ENCODE measurements at places on chromosomes 2 and 18.

DNA sequence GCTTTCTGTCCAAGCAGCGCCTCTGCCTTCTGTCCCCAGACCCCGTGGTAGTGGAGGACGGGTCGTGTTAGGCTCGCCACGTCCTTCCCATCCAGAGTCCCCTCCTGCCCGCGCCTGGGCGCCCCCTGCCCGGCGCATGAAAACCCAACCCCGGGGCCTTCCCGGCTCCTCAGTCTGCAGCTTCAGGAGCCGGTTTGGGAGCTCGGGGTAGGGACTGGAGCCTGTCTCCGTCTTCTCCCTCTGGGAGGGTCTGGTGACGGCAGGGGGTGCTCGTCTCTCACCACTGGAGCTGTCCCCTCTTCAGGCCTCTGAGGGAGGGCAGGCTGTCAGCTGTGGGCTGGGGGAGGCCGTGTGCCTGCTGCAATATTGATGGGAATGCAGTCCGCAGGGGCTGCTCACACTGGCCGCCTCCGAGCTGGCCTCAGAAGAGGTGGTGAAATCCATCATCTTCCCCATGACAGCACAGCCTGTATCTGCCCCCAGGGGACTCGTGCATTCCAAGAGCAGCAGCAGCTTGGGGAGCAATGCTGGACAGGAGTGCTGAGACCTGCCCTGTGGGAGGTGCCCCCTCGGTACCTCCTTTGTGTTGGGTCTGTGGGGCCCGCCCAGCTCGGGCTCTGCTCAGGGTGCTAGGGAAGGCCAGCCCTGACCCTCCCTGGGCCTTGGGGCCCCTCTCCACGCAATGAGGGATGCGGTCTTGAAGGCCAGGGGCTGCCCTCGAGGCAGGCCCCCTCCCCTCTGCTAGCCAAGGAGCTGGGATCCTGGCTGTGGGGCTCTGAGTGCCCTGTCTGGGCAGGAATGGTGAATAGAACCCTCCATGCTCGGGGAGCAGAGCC lies 17.8 kb upstream of the KLHL30 start:
- DNase-seq = peak; percentile 51

GRCh38 chr18:61587865-61588264 lies 254.6 kb downstream of the CDH20 start:
- no peak for DNase-seq

DNA sequence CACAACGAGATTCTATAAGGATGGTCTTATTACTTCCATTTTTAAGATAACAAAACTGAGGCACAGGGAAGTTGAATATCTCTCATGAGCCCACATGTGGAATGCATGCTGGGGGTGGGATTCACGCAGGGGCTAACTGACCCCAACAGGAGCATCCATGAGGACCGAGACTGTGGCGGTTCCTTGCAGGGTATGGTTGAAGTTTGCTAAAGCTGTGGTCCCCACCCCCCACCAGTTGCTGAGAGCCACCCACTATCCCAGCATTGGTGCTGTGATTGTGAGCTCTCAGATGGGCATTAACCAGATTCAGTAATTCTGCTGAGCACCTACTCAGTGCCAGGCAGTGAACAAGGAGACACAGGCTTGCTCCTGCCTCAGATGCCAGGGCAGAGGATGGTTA lies 116.0 kb upstream of the TEX51 start:
- no peak for DNase-seq

GRCh38 chr2:222577341-222577740 lies 78.6 kb downstream of the FARSB start:
- no peak for DNase-seq

DNA sequence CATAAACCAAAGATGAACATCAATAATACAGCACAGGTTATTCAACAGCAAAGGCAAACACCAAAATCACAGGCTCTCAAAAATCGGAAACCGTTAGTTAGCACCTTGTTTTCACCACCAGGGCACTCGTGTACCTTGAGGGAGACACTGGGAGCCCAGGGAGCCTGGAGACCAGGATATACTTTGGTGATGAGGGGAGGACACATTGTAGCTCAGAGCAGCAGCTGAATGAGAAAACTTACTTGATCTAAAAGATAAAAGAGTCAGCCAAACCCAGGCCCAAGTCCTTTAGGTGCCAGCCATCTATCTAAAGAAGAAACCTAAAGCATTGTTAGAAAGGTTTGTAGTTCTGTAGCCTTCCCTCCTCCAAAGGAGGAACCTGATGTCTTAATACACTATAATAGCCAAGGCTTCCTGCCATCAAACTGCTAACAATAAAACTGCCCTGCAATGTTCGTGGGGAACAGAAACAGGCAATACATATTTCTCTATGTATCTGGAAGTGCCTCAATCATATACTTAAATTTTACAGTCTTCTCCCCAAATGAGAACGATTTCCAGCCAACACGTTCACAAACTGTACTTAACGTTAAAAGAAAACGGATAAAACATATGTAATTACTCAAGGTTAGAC lies 19.3 kb downstream of the BCL11A start:
- DNase-seq = no peak

- DNase-seq = no peak
Observed at GRCh38 chr2:102412199-102412598, 10.8 kb upstream of the IL18RAP start.

GRCh38 chr2:114668415-114668814 lies 226.0 kb downstream of the DPP10 start:
- no peak for DNase-seq

DNA sequence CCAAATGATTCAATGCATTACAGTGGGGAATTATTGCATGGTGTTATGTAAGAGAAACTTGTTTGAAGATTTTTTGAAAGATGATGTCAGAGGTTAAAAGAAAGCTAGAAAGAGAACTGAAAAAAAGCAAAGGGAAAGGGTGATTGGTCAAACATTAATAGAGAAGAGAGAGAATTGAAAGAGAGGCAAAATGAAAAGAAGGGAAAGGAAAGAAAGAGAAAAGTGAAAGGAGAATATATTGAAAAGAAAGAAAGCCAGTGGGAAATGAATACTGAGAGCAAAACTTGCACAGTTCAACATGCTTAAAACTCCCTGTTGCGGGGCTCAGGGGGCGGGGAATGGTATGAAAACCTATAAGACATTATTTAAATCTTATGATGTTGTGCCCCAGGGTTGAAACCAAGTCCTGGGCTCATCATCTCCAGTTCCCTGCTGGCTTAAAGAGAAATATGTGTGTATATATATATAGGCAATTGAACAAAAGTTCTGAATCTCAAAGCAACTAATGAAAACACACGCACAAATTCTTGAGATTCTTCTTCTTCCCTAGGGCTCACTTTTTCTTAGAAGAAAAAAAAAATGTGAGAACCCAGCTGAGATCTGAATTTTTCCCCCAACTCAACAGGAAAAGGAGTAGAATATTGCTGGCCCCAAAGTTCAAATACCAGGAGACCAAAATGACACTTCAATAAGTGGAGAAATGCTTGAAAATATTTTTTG lies 2045.9 kb upstream of the CELF4 start:
- DNase-seq = peak; percentile 67

GRCh38 chr2:108866041-108866440 lies 79.5 kb downstream of the CCDC138 start:
- no peak for DNase-seq

GRCh38 chr2:184938221-184938985 lies 340.1 kb downstream of the ZNF804A start:
- DNase-seq = peak; percentile 1

DNA sequence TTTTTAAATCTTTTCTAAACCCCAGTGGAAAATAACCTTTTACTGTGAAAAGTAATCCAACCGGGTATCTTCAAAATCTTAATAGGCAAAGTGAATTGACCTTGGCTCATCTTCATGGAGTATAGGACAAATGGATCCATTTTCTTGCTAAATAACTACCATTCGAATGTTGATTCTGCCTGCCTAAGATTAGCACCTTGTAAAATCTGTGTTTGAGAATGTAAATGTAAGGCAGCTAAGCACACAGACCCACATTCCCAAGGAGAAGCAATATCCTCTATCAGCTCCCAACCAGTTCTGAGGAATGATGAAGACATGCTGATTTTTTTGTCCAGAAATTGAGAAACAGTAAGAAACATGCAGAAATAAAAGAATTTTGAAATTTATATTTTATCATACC lies 509.8 kb upstream of the SMIM21 start:
- DNase-seq = no peak

DNA sequence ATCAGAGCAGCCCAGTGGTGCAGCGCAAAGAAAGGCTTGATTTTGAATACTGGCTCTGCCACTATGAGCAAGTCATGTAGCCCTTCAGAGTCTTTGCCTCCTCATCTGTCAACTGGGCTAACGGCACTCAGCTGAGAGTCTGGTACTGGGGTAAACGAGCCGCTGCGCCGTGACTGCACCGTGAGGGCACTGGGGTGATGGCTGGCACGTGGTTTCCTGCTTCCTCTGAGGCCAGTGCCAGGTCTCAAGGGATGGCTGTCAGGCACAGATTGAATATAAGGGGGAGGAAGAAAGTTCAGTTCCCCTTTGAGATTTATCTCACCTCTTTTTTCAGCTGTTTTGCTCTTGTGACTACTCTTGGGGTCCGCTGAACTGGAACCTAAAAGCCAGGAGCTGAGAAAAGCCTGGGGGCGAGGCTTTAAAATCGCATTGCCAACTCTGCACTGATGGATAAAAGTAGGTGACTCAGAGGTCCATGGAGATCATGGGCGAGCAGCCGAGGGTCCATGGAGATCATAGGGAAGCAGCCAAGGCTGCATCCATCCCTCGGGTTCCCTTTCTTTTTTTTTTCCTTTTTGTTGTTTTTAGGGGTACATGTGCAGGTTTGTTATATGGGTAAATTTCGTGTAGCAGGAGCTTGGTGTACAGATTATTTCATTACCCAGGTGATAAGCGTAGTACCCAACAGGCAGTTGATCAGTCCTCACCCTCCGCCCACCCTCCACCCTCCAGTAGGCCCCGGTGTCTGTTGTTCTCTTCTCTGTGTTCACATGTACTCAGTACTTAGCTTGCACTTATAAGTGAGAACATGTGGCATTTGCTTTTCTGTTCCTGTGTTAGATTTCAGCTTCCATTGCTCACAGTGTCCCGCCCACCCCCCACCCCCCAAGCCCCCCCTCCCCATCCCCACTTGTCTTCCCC lies 114.3 kb downstream of the SPP2 start:
- DNase-seq = peak; percentile 18

DNA sequence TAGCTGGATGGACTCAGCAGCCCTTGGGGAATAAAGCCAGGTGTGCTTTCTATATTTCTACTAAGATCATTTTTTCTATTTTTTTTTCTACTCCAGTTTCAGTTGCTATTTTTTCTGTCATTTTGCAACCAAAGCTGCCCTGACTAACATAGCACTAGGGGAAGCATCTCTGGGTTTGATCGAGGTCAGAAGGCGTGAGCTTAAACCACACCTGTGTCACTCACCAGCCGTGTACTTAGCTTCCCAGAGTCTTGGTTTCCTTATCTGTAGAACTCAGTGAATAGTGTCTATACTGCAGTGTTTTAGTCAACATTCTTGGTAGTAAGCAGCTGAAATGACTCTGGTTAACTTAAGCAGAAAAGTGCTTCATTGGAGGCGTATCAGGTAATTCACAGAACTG lies 489.6 kb upstream of the SPRED2 start:
- DNase-seq = no peak

- no peak for DNase-seq
Observed at GRCh38 chr18:40738321-40738880, 1216.6 kb upstream of the PIK3C3 start.

GRCh38 chr2:240294514-240294913 lies 140.9 kb upstream of the GPC1 start:
- no peak for DNase-seq

DNA sequence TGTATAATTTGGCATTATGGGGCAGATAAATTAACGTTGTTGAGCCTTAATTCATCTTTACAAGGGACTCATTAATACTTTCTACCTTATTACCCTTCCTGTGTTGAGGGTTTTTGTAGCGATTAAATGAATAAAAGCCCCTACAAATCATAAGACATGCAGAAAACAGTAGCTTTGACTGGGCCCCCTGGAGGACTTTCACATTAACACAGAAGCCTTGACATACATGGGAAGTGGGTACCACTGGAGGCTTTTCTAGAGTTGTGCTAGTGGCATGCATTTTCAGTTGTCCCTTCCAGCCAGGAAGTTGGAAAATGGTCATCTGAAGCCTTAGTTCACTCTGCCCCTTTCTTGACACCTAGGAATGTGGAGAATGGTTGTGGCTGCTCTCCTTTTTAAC lies 30.2 kb downstream of the MTA3 start:
- no peak for DNase-seq

GRCh38 chr2:207071820-207072219 lies 93.9 kb downstream of the KLF7 start:
- DNase-seq = no peak

DNA sequence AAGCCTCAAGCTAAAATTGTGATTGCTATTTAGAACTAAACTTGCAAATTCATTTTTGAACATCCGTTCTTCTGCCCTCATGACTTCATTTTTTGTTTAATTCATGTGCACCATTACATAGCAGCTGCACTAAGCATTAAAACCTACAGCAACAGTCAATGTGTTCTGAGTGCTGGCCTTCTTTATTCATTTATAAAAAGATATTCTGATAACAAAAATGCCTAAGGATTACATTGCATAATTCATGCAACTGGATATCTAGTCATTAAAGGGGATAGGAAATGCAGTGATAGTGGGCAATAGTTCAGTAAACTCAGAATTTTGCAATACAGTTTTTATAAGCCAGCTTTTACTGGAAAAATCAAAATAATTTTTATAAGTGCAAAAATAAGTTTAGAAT lies 294.4 kb upstream of the EPC2 start:
- no peak for DNase-seq

GRCh38 chr2:65053199-65053598 lies 3.0 kb upstream of the CEP68 start:
- DNase-seq = no peak

GRCh38 chr18:39496986-39497385 lies 1931.4 kb upstream of the CELF4 start:
- no peak for DNase-seq

GRCh38 chr18:63972002-63972376 lies 2.1 kb downstream of the SERPINB8 start:
- no peak for DNase-seq

DNA sequence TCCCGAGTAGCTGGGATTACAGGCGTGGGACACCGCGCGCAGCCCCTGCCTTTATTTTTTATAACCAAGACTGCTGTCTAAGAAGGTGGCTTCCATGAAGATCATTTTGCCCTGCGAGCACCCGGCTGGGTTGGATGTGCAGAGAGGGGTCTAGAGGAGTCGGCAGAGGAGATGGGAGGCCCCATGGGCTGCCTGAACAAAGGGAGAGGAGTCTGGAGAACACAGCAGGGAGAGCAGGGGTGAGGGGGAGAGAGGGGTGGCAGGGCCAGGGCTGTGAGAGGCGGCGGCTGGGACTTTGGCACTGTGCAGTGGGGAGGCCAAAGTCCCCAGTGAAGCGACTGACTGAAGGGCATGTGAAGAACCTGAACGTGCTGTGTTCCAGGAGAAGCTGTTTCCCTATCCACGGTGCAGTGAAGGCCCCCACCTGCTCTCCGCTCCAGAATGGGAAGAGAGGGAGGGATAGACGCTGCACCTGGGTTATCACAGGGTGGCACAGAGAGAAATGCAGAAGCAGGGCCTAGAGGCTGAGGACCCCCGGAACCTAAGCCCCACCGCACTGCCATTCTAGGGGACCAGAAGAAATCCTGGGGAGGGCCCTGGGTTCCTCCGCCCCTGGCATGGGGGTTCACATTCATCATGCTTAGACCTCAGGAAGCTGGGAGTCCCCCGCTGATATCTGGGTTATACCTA lies 24.8 kb upstream of the FOSL2 start:
- DNase-seq = no peak

Measured in fibroblast of skin of scalp (primary cell).